Activated T-helper 9 cell treated with anti-CD3 and anti-CD28 coated beads, Interleukin-2, amount 50 U/mL, for 16 hours (primary cell): ENCODE measurements at places on chromosomes 5 and 9.

DNA sequence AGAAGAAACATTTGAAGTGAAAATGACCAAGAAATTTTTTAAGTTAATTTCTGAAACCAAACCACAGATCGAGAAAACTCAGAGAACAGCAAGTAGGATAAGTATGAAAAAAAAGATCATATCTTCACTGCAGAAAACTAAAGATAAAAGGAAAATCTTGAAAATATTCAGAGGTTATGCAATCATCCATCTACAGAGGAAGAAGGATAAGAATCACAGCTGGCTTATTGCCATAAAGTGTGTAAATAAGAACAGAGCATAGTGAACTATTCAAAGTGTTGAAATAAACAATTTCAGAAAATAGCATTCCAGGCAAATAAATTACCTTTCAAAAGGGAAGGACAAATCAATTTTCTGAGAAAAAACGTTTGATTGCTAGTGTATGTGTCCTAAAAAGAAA lies 1191.7 kb upstream of the CDH6 start:
- no peak for DNase-seq

GRCh38 chr9:129023036-129023907 lies 4.9 kb downstream of the SH3GLB2 start:
- no peak for DNase-seq

DNA sequence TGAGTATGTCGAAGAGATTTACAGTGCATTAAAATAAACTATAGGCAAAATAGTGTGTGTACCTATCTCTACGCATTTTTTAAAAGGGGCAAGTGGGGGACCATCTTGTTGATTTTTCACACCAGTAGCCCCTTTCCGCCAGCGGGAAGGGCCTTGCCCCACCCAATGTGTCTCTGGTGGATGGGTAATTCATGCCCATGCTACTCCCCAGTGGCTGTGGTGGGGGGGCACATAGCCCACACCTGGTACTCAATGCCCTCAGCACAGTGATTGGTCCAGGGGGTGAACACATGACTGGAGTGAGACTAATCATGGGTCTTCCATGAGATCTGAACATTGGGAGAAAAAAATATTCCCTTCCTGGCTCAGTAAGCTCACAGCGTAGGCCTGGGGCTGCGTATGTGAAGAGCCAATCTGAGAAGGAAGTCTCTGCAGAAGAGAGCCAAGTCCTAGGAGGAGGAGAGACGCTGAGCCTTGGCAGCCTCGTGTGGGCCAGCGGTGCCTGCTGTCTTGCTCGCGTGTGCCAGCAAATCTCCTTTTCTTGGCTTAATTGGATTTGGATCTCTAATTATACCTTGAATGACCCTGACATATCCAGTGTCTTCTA lies 103.4 kb downstream of the ADAMTS2 start:
- no peak for DNase-seq

DNA sequence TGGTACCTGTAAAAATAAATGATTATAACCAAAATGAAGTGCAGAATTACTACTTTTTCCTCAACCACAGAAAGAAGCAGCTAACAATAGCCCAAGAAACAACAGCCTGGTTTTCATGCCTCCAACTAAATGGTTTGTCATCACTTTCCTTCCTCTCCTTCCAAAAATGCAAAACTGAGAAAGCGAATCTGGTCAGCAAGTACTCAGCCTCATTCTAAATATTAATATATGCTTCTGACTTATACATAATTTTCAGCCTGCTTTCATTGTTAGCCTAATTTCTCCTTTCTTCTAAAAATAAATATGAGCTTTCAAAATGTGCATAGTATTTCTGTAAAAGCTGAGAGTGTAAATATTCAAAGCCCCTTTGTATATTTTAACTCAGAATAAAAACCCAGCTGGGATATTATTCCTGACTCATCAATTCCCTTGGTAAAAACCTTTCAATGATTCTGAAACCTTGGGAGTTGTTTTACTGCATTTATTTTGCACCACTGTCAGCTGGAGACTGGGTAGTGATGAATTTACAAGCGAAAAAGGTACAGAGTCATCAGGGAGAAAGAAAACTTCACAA lies 21.5 kb downstream of the RXFP3 start:
- DNase-seq, result no peak

DNA sequence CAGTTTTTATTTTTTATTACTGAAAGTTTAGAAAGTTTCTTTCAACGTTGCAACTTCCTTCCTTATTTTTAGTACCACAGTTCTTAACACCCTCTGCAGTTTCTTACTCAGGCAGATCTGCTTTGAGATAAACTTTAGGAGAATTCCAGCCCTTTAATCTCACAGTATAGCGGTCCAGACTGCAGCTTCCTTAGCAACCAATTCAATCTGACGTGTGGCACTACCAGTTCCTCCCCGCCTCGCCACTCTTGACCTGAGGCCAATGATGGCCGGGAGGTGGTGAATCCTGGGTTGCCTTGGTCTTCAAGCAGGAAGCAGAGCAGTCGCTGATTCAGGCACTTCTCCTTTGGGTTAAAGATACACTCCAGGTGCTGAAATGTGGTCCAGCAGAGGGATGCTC lies 334.3 kb upstream of the TRPC7 start:
- DNase-seq, result no peak

DNA sequence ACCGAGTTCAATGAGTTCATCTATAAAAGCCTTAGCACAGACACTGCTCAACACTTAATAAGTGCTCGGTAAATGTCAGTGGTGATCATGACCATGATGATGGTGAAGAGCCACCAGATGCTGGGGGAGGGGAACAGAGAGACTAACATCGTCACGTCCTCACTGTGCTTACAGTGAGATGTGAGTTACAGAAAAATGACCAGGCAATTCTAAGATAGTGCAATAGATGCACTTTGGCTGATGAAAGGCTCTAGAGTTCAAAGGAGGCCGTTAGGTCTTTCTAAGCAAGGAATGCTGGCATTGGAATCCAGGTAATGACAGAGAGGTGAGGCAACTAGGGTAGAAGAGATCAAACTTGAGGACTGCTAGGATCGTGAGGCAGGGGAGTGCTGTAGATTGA lies 36.7 kb downstream of the ARL15 start:
- DNase-seq, result no peak

DNA sequence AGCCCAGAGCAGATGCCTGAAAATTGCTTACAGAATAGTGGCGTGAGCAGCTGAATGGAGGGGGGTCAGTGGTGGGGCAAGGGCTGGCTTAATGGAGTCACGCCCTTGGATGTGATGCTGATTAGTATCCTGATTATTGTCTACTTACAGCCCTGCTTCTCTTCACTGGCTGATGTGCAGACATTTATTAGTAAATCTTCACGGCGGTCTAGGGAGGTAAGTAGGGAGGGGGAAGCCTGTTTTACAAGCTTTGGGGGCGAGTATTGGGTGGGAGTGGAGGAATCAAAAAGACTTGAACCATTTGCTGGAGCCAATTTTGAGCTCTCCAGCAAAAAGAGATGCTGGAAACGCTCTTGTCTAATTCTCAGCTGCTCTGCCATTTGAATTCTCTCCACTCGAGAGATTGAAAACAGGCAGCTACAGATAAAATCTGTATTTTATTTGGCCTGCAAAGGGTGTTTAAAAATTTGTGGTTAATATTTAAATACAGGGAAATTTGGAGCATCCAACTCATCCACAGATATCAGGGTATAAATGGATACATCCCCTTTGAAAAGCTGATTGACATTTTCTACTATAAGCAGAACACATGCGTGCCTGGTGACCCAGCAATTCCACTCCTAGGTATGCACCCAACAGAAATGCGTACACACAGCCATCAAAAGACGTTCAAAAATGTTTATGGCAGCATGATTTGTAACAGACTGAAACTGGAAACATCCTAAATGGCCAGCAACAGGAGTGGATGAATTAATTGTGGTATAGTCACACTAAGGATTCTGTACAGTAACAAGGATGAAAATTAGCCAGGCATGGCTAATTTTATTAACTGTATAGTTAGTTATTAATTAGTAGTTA lies 19.5 kb upstream of the ALDH1B1 start:
- no peak for DNase-seq

DNA sequence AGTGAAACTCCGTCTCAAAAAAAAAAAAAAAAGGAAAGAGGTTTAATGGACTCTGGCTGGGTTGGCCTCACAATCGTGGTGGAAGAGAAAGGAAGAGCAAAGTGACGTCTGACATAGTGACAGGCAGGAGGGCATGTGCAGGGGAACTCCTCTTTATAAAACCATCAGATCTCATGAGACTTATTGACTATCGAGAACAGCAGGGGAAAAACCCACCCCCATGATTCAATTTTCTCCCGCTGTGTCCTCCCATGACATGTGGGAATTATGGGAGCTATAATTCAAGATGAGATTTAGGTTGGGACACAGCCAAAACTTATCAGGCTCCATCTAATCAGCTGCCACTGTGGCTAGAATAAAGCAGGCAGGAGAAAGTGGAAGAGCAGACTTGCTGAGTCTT lies 610.4 kb upstream of the NUDT12 start:
- no peak for DNase-seq

DNA sequence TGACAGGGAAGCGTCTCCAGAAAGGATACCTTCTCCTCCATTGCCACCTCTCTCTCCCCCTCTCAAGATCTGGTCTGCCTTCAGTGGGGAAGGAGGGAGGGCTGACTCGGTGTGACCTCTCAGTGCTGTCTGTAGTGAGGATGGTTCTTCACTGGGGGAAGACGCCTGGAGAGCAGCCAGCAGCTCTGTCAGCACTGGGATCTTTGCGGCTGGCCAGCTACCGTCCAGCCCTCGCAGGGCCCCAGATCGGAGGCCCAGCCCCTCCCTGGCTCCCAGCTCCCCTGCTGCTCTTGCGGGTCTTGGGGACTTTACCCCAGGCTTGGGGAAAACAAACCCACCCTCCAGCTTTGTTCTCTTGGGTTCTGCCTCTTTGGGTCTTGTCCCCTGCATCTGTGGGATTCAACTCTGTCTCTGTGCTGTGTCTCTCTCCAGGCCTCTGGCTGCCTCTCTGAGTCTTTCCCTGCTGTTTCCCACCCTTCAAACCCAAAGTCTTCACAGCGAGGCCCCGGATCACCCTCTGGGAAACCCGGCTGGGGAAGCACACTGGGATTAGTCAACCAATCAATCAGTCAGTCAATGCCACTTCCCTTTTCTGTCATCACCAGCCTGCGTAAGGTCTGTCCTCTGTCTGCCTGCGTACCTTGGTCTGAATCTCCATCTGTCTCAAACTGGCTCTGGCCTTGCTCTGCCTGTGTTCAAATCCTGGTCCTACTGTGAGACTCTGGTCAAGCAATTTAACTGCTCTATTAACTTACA lies 23.0 kb downstream of the FGF18 start:
- DNase-seq, result no peak

- no peak for DNase-seq
Measured at GRCh38 chr5:149799965-149800516, 69.9 kb downstream of the PPARGC1B start.

- no peak for DNase-seq
Measured at GRCh38 chr9:86695910-86696424, 251.3 kb downstream of the GAS1 start.

DNA sequence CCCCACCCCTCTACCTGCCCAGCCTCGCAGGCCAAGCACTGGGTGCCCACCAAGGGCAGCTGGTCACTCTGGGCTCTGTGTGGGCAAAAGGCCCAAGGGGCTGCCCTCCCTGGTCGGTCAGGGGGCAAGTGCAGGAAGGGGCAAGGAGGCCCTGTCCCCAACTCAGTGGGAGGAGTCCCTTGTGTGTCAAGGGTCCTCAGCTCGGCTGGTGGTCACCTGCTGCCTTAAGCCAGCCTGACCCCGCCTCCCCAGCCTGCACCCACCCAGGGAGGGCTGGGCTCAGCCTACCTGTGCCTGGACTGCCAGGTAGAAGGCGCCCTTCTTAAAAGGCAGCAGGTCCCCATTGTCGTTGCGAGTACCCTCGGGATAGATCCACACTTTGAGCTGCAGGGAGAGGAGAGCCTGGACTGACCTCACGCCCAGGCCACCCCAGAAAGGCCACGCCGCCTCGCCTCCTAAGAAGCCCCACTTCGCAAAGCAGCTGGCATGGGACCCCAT lies 10.9 kb downstream of the AGPAT2 start:
- no peak for DNase-seq

GRCh38 chr5:168328814-168329213 lies 37.4 kb downstream of the WWC1 start:
- no peak for DNase-seq

- no peak for DNase-seq
Measured at GRCh38 chr5:80125962-80126480, 90.9 kb downstream of the THBS4 start.

DNA sequence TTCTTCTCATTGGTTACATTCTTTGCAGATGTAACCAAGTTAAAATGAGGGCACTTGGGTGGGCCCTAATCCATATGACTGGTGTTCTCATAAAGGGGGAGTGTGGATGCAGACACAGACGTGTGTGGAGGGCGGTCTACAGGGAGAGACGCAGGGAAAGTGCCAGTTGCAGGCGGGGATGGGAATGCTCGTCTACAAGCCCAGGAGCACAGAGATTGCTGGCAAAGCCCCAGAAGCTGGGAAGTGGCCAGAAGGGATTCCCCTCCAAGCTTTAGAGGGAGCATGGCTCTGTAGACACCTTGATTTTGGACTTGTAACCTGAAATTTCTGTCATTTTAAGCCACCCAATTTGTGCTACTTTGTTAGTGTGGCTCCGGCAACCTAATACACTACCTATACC lies 96.8 kb upstream of the CTSL start:
- no peak for DNase-seq

DNA sequence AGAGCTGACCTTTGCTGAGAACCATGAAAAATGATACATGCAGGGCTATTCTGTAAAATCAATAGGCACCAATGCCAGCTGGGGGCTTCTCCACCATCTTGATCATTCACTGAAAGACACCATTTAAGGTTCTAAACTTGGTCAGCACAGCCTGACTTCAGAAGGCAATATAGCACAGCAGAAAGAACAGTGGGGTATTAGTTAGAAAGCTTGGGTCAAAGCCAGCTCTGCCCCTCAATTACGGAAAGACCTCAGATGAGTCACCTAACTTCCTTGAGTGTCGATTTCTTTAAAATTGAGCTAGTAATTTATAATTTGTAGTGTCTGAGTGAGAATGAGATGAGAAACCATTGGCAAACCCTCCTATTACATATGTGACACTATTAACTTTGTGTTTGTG lies 3.4 kb downstream of the TNC start:
- DNase-seq, result no peak
